PC-3 (cell line): ENCODE measurements at places on chromosomes 2 and 18.

DNA sequence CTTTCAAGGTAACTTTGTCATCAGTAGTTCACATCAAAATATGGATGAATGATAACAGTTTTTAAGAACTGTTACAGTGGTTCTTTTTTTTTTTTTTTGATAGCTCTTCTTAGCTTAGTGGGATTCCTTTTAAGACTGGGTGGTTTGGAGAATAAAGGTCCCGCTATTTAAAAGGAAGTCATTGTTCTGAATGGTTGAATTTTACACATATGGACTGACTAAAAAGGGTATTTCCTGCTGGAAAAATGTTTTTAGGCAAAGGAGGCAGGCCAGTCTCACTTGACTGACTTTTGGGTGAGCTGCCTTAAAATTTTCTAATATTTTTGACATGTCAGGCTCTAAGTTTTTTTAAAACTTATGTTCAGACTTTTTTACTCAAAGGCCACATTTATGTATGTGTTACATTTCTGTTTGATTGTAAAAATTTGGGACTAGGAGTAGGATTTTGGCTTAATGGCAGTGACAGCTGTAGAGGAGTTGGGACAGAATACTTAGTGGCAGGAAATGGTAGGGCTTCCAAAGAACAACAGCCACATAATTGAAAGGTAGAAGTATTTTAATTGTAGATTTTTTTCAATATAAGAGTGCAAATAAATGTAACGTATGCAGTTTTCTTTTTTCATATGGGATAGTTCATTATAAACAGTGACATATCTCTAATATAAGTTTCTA lies 13.7 kb downstream of the VAPA start:
- no peak for DNase-seq

- DNase-seq, result no peak
Observed at GRCh38 chr2:53694096-53694771, 73.4 kb upstream of the CHAC2 start.

GRCh38 chr2:86072271-86072858 lies 33.3 kb downstream of the POLR1A start:
- no peak for DNase-seq

- peak; percentile 71 for DNase-seq
Observed at GRCh38 chr2:12607971-12608370, 108.8 kb upstream of the TRIB2 start.

DNA sequence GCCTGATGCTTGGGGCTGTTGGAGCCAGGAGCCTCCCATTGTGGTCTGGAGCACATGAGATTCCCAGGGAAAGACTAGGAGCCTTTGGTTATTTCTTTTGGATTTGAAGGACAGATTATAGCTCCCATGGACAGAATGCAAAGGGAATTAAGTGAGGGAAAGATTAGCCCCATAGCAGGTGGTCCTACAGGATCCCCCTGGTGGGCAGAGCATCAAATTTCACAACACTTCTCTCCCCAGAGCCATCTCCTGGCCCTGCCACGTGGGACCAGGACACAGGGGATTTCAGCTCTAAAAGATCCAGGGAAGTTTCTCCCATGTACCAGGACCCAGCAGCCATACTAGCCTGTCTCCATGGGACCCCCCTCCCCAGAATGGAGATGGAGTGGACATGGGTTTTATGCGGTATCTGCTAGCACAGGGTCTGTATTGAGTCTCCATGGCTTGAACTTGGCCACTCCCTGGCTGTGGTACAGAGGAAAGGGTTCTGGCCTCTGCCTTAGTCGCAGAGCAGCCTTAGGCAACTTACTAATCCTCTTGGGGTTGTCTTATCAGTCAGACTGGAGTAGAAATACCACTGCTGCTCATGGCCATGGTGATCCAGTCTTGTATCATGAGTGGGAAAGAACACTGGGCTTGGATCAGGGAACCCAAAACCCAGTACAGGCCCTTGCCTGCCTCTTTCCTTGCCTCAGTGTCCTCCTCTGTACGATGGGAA lies 6.8 kb upstream of the PLB1 start:
- DNase-seq, result peak; percentile 29

GRCh38 chr18:78309307-78309706 lies 670.3 kb upstream of the SALL3 start:
- no peak for DNase-seq

- DNase-seq, result no peak
Observed at GRCh38 chr2:199756211-199756610, 94.8 kb downstream of the FTCDNL1 start.

DNA sequence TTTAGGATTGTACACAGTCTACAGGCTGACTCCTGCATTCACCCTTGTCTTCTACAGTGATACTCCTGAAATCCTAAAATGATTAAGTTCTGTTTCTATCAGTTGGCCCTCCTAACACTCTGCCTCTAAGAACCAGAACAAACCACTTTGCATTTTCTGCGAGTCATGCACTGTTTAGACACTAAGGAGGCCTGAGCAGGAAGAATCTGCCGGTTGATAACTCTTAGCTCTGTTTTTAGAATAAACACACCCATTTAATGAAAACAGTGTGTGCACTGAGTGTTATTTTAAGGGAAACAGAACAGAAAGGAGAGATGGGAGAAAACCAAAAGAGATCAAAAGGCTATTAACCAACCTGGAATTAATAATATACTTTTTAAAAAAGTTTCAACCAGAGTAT lies 22.9 kb upstream of the SSB start:
- DNase-seq, result peak; percentile 15

- DNase-seq, result no peak
Observed at GRCh38 chr2:219561179-219562048, 9.9 kb downstream of the OBSL1 start.

GRCh38 chr2:73415906-73416305 lies 30.3 kb downstream of the ALMS1 start:
- DNase-seq, result peak; percentile 4

DNA sequence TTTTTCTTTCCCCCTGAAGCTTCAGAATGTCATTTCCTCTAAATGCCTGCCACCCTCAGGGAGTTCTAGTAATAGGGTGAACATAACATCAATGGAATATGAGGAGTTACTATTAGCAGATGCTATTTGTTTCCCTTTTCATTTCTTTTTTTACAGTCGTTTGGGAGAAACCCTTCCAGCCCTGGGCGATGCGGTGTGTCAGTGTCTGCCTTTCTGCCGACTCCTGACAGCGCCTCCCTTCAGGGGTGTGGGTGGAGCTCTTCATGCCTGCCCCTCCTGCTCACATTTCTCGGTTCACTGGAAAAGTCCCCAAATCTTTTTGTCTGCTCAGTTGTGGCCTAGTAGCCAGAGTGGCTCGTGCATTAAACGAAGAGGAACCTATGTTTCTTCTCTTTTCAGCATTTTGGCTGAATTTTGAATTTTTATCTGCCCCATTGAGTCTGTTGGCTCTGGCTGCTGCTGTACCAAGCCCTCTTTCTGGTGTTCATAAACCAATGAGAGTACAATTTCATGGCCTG lies 72.3 kb downstream of the FMNL2 start:
- DNase-seq, result no peak

DNA sequence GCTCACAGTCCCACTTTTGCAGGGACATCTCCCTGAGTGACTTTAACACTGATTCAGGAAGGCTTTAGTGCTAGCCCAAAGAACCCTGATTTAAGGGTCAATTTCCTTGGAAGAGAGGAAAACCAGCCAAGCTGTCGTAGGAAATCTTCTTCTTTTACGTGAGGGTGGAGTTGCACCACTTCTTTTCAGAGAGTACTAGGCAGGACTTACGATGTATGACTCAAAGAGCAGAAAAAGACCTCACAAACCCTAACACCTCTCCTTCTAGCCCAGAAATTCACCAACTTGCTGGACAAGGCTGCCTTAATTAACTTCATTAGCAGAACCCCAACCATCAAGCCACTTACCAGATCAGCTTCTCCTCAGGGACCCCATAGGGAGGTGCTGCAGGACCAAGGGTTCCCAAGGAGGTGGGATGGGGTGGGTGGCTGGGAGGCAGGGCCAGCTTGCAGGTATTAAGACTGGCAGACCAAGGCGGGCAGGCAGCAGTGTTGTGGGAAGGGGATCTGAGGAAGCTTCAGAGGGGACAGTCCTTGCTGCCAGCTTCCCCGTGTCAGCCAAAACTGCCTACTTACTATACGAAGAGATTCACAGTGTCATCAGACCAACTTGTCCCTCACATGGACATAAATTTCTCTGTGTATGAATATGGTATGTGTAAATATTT lies 6.7 kb downstream of the SERPINB2 start:
- no peak for DNase-seq

DNA sequence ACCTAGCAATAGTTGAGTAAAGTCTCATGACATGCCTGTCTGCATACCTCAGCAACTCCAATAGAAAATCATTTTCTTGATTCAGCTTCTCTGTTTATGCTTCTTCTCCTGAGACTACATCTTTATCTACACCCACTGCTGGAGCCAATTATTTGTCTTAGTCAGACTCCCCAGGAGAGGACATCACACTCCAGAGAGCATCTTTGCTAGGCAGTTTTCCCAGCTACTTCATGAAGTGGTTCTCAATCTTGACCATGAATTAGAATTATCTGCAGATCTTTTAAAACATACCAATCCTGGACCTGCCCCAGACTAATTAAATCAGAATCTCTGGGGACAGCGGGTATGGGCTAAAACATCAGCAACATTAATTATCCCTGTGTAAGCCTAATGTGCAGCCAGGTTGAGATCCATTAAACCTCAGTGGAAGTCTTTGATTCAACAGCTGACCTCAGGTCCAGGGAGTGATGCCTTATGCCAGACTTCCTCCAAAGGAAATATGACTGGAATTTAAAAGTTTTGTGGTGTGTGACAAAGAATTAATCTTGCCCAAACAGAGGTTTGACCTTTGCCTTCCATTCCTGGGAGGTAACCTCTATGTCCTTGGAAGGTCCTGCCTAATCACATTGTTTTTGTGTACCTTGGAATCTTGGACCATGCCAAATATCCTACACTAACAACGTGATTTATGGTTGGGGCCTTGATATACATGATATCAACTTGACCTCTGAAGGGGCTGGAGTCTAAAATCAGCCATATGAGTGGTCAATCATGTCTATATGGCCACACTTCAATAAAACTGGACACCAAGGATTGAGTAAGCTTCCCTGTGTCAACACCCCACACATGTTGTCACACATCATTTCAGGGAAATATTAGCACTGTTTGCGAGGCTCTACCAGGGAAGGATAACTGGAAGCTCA lies 99.3 kb upstream of the DNAJC10 start:
- DNase-seq, result no peak
